ENCODE measurements at places on chromosomes 7 and 10.

DNA sequence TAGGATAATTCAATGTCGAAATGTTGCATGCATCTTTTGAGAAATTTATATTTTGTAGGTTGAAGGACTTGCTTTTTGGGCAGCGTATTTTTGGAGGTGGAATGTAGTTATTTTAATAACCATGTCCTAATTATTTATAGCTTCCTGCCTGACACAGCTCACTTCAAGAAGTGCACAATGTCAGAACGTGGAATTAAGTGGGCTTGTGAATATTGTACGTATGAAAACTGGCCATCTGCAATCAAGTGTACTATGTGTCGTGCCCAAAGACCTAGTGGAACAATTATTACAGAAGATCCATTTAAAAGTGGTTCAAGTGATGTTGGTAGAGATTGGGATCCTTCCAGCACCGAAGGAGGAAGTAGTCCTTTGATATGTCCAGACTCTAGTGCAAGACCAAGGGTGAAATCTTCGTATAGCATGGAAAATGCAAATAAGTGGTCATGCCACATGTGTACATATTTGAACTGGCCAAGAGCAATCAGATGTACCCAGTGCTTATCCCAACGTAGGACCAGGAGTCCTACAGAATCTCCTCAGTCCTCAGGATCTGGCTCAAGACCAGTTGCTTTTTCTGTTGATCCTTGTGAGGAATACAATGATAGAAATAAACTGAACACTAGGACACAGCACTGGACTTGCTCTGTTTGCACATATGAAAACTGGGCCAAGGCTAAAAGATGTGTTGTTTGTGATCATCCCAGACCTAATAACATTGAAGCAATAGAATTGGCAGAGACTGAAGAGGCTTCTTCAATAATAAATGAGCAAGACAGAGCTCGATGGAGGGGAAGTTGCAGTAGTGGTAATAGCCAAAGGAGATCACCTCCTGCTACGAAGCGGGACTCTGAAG, 620 bp downstream of the ZRANB1 start:
- no peak overlapping the region for H3K4me3 ChIP-seq
- H3K27ac ChIP-seq: no peak overlapping the region
- no peak for DNase-seq

GRCh38 chr10:131686781-131687420, 213.9 kb upstream of the PPP2R2D start:
- H3K4me3 ChIP-seq: no peak overlapping the region
- H3K4me1 ChIP-seq: no peaks in the 10 kb centered on the region
- no peaks in the 10 kb centered on the region for H3K27me3 ChIP-seq
- no peak for DNase-seq
- no peaks in the 10 kb centered on the region for H3K36me3 ChIP-seq
- no peak overlapping the region for H3K27ac ChIP-seq

DNA sequence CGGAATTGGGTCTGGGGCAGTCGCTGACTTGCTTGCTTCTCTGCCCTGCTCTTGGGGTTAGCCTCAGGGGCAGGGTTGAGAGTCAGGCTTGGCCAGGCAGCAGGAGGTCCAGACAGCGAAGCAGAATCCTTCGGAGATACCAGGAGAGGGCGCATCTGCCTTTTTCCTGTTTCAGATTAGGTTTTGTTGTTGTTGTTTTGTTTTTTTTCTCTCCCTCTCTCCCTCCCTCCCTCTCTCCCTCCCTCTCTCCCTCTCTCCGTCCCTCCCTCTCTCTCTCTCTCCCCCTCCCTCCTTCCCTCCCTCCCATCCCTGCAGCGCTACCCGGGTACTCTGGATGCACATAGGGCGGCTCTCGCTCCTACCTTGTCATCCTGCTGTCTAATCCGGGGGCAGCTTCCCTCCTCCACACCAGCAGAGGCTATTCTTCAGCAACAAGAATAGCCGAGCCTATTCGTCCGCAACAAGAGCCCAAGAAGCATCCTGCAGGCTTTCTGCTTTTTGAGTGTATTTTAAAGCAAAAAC, 758 bp upstream of the OPTN start:
- peak overlapping the region; percentile 83 for H3K27ac ChIP-seq
- H3K27me3 ChIP-seq: no peaks in the 10 kb centered on the region
- no peaks in the 10 kb centered on the region for H3K36me3 ChIP-seq

DNA sequence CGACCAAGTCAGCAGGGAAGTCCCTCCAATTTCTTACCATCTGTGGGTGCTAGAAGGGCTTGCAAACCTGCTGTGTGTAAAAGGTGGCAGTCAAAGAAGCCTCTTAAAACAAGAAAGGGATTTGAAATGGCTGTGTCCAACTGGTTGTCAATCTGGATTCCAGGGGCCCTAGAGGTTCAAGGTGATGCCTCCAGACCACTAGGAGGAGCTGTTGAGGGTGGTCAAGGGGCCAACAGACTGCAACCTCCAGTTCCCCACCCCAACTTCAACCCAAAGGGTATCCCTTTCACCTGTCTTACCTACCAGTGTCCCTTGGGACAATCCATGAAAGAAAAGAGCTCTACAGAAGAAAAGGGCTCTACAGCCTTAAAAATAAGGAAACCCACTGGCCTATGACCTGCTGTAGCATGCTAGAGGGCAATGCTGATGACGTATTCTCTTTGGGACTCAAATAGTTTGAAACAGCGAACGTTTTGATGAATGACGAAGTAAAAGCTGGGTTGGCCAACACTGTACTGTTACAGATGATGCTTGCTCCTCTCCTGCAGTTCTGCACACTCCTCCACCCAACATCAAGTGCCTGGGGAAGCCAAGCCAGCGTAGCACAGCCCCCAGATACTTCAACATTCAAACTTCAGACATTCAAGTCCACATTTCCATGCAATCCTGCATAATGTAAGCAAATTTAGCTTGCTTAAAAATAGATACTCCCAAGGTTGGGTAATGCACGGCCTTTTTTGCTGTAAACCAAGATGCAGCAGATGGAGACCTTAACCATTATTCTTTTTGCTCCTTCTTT, 45.9 kb upstream of the WDR11 start:
- H3K27ac ChIP-seq: no peak overlapping the region
- no peak for DNase-seq
- no peaks in the 10 kb centered on the region for H3K27me3 ChIP-seq
- no peaks in the 10 kb centered on the region for H3K36me3 ChIP-seq
- H3K4me1 ChIP-seq: no peaks in the 10 kb centered on the region

DNA sequence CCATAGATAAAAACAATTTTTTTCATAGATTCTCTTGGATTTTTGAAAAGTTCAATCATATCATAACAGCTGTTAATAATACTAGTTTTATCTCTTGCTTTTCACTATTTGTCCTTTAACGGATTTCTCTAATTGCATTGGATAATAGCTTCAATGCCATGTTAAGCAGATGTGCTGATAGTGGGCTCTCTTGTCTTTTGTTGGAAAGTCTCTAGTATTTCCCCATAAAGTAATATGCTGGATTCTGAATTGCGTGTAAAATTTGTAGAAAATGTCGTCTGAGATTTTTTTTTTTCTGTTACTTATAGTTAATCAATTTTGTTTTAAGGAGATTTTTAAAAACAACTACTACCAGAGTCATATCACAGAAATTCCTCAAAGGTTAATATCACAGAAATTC, 53.3 kb downstream of the TFPI2 start:
- H3K27ac ChIP-seq: no peak overlapping the region
- no peak overlapping the region for H3K4me3 ChIP-seq
- H3K4me1 ChIP-seq: no peaks in the 10 kb centered on the region
- no peaks in the 10 kb centered on the region for H3K36me3 ChIP-seq
- no peak for DNase-seq

All from MM.1S (cell line).